ENCODE measurements at places on chromosomes 12 and 14. TPM values are rescaled to one million over a fixed set of nuclear protein-coding genes. Genes with fewer than 3 reads are reported as not detected.

Gene ARHGEF25
- polyA plus RNA-seq = not detected

DNA sequence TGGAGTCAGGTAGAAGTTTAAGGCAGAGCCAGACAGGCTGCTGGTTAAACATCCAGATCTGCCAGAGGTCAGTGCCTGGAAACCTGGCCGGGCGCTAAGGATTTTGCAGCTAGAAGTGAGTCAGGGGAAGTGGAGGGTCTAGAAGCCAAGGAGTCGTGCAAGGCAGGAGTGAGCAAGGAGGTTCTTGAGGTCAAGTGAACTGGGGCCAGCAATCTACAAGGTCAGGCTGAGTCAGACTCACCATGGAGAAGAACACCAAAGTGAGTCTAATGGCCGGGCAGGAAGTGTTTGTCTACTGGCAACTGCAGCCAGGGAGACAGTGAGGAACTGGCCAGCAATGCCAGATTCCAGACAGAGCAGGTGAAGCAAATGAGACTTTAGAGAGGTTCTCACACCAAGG is 628.2 kb downstream of the ETNK1 start:
- no peaks in the 10 kb centered on the region for H3K4me1 ChIP-seq
- no peaks in the 10 kb centered on the region for H3K36me3 ChIP-seq
- DNase-seq = no peak
- no peak overlapping the region for H3K27ac ChIP-seq

- no peak for DNase-seq
- no peaks in the 10 kb centered on the region for H3K27me3 ChIP-seq
- H3K4me3 ChIP-seq = no peak overlapping the region
- no peak overlapping the region for H3K27ac ChIP-seq
- H3K4me1 ChIP-seq = no peaks in the 10 kb centered on the region
These were observed 41.4 kb upstream of the SCN8A start for GRCh38 chr12:51549637-51550036.

- DNase-seq = no peak
- no peak overlapping the region for H3K4me3 ChIP-seq
- no peaks in the 10 kb centered on the region for H3K27me3 ChIP-seq
These were observed 785 bp upstream of the FAM181A start for GRCh38 chr14:93926245-93926872.

GRCh38 chr12:64065881-64066451 is 156.1 kb downstream of the KICS2 start:
- no peak overlapping the region for H3K27ac ChIP-seq
- no peaks in the 10 kb centered on the region for H3K27me3 ChIP-seq
- DNase-seq = no peak
- H3K36me3 ChIP-seq = no peaks in the 10 kb centered on the region
- H3K4me3 ChIP-seq = no peak overlapping the region

- no peak for DNase-seq
- no peaks in the 10 kb centered on the region for H3K27me3 ChIP-seq
- H3K36me3 ChIP-seq = no peaks in the 10 kb centered on the region
- no peak overlapping the region for H3K4me3 ChIP-seq
- peaks cover 27% of the 10 kb centered on the region for H3K4me1 ChIP-seq
- no peak overlapping the region for H3K27ac ChIP-seq
These were observed 64.1 kb downstream of the ITPR2 start for GRCh38 chr12:26768611-26769603.
